Effector memory CD4-positive, alpha-beta T cell (primary cell): ENCODE measurements at places on chromosomes 6 and 20.

GRCh38 chr6:18492972-18493371 is 105.8 kb downstream of the RNF144B start:
- DNase-seq, result no peak

DNA sequence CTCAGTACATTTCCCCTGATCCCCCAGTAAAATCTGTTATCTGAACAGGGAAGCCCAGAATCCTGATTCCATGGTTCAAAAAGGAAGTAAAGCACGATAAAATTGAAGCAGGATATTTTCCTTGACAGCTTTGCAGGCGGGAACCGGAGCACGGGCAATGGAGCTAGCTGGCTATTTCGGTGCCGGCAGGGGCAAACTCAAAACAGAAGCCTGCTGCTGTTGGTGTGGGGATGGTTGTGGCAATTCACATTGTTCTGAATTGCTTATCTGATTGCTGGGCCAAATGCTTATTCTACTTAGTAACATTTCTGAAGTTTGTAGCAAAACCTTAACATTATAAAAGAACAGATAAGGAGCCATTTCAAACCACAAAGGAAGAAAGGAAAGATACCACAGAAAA is 172.4 kb downstream of the MMS22L start:
- no peak for DNase-seq

DNA sequence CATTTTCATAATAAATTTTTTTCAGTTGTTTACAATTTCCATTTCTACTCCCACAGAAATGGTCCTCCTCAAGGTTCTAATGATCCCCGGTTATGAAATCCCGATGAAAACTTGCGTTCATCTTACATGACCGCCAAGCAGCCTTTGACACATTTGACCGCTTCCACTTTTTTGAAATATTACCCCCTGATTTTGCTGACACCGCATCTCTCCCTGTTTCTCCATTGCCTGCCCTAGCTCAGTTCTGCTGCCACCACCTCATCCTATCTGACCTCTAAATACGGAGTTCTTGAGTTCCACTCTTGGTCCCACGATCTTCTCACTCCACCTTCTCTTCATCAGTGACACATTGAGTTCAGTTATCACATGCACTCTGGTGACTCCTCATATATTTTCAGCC is 74.1 kb downstream of the SLC35B3 start:
- DNase-seq, result no peak

DNA sequence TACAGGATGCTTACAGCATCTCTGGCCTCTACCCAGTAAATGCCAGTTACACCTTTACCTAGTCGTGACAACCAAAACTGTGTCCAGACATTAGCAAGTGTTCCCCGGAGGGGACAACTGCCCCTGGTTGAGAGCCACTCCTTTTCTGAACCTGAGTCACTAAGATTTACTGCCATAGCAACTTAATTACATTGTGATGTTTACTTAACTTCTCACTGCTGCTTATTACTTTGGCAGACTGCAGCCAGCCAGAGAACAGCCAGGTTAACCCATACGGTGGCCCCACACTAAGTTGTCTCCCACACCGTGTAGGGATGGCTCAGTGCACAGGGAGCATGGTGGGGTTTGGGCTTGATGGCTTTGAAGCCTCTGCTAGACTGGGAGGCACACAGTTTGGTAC is 204.7 kb upstream of the SULF2 start:
- DNase-seq, result no peak

DNA sequence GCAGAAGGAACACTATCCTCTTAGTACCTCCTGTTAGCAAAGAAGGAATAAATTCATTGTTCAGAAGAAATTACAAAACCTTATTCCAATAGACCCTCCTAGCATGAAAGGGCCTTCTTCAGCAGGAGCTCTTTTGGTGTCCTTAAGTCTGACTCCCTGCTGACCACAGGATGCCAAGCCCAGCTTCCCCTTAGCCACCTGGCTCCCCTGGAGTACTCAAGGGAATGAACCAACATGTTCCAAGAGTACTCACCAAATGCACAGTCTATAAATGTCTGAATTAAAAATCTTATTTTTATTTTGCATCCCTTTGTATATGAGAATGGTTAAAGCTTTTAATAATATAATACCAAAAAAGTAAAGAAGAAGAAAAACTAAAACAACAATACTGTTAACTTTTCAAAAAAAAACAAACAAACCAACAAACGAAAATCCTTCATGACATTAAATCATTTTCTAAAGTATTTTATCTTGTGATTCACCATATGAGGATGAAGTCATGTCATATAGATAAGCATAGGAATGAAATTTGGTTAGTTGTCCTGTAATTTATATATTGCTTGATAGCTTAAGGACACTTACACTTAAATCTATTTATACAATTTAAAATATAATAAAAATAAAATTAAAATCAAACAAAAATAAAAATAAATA is 1355.1 kb downstream of the HACE1 start:
- no peak for DNase-seq
